ENCODE measurements at places on chromosomes 12 and 14.

- no peak for DNase-seq
Measured at GRCh38 chr12:85951823-85952222, 77.7 kb downstream of the NTS start.

DNA sequence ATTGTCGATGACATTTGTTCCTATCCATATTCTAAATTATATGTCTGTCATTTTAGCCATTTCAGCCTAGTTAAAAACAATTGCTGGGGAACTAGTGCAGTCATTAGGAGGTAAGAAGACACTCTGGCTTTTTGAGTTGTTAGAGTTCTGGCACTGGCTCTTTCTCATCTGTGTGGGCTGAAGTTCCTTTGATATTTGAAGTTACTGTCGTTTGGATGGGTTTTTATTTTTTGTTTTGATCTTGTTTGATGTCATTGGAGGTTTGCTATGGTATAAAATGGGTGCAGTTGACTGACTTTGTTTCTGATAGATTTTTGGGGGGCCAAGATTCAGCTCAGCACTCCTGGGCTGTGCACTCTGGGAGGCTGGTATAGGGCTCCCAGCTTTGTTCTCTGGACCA lies 20.7 kb upstream of the CD69 start:
- DNase-seq, result no peak

- DNase-seq, result peak; percentile 68
Measured at GRCh38 chr12:50101663-50102062, 2.1 kb upstream of the GPD1 start.

DNA sequence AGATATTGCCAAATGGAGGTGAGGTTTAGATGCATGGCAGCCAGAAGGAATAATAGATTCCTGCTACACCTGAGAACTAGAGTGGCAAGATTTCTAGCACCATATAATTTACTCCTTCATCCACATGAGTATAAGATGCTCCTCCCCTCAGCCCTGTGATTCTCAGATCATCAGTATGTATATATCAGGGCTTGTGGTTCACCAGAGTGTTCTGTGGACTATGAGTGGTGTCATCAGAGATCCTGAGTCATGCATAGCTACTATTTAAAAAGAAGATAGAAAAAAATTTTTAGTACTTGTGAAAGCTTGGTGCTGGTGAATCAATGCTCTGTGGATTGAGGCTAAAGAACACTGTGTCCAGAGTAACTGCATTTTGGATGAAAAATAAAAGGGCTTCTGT lies 285.9 kb downstream of the BMP4 start:
- DNase-seq, result peak; percentile 16

GRCh38 chr12:78968226-78968625 lies 103.7 kb downstream of the SYT1 start:
- DNase-seq, result no peak

DNA sequence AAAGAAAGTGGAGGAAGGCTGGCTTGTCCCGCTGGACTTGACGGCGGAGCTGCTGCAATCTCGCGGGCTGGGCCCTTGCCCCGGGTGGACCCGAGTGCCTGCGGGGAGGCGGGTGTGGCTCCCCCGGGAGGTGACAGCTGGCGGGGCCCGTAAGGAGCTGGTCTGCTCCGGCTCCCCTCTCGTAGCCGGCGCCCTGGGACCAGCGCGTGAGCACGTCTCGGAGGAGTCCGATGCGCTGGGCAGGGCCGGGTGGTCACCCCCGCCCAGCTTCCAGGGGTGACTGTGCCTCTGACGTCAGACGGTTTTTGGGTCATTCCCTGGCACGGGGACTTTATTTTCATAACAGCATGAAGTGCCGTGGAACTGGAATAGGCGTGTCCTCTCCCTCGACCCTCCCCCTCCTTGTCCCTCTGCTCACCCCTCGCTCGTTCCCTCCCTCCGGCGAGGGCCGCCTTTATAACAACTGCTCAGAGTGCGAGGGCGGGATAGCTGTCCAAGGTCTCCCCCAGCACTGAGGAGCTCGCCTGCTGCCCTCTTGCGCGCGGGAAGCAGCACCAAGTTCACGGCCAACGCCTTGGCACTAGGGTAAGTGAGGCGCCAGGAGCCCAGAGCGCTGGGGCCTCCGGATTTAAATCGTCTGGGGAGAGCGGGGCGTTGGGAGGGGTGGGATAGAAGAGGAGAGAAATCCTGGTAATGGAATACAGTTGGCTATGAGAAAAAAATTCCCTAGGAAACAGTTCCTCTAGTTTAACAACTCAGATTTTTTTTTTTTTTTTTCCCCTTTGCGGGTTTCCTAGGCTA lies at the start of gene GPRC5A:
Gene GPRC5A, plus strand, starts transcription at position 483 of the 801 bp plus-strand sequence. CDS start 16,688 bp downstream, outside the sequence.
- peak; percentile 93 for DNase-seq
